Suprapubic skin (tissue), 4 donors: ENCODE measurements at places on chromosomes 1 and 21.
A peak's percentile ranks its signal among the peaks of the same experiment; 100 is the strongest.

DNA sequence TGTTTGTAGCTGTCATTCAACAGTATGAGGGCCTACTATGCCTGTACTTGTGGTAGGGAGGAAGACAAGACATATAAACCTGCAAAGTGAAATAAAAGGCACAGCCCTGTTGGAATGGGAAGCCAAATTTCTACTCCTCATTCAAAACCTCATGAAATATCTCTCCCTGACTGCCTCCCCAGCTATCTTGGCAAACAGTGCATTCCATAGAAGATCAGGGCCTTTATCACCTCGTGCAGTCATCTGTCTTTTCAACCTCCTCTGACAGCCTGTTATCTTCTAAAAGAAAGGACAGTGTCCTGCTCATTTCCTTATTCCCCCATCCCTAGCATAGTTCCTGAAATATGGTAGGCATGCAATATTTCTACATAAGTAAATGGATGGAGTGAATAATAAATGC lies 71.0 kb downstream of the SH3GLB1 start:
- no peak for DNase-seq

DNA sequence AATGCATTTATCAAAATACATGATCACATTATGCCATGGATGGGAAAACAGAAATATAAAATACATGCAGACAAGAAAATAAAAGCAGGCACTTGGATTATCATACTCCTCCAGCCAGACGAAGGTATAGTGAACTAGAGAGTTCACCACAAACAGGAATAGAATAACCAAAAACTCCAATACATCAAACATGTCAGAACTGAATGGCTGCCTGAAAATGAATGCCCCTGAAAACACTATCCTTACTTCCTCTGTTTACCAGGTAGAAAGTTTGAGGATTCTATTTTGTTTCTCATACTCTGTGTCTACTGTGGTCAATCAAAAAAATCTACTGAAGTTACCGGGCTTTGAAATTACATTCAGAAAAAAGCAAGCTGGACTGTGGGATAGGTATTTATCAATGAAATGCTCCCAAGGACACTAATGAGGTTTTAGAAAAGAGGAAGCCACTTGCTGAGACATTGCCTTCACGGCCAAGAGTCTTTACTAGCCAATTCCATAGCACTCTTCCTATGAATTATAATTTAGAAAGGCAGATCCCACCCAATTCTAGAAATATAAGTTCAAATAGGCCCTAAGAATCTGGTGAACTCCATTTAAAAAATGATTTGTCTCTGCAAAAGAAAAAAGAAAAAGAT lies 197.7 kb downstream of the SMYD3 start:
- DNase-seq: no peak

DNA sequence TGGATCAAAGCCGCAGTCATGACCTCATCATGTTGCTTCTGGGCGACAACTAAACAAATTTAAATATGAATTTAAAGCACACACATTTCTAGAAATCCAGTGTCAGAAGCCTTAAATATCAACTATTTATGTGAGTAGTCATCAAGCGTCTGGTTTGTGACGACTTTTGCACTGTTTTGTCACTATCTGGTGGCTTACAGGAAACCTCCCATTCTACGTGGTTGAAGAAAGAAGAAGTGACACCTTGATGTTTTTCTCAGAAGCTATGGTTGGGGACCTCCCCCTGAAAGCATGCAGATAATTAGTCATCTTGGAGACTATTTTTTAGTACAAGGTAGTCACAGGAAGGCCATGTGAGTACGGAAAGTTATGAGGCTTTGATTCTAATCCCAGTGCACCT lies 58.5 kb downstream of the TENT5C start:
- DNase-seq: no peak

DNA sequence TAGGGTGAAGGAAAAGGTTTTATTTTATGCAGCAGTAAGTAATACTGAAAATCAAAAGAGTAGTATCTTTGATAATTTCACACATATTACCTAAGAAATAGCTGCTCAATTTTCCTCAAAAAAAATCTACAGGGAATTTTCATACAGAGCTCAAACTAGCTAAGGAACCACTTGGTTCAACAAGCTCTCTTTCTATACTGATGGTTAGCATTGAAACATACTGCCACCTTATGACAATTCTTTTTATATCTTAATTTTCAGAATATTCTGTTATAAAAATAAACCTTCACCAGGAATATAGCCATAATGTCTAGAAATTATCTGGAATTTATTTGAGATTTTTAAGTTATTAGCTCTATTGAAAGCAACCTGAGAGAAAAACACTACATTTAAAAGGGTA lies 142.1 kb downstream of the DPYD start:
- no peak for DNase-seq

DNA sequence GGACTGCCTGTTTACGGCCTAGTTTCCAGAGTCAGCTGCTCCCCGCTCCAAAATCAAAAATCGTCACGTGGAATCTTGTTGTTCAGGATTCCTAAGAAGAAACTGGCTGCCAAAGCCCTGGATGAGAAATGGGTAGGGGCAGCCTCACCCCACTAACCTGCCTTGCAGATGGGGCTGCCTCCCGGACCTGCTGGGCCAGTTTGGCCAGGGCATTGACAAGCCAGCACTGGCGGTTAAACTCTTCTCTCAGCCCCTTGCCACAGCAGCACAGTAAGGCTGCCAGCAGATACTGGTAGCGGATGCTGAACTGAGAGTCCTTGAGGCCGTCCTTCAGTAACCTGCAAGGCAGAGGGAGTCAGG lies 31.6 kb upstream of the PPP1R15B start:
- no peak for DNase-seq

DNA sequence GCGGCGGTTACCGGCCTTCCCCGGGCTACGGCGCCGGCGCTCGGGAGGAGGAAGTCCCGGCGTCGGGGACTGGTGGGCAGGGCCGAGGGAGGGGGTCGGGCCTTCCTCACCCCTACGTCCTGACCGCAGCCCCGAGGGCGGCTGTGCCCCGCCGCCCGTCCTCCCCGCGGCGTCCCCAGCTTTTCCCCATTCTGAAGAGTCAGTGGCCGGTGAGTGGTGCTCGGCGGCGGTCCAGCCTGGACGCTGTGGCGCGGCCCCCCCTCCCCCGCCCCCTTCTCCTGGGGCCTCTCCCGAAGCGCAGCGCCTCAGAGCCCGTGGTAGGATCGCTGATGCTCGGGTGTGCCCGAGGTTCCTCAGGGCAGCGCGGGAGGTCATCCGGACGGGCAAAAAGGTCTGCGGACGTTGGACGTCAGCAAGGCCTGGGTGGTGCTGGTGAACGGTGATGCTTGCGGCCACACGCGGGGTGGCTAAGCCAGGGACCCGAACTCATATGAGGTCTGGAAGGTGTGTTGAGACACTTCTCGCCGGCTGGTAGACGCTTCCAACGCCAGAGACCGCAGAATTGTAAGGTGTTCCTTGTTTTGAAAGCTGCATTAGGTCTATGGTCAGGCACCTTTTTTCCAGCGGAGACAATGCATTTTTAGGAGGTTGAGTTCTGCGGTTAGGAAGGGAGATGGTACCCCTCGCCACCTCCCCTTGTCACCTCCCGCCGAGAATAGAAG lies 725 bp downstream of the SLC25A33 start:
- no peak for DNase-seq

DNA sequence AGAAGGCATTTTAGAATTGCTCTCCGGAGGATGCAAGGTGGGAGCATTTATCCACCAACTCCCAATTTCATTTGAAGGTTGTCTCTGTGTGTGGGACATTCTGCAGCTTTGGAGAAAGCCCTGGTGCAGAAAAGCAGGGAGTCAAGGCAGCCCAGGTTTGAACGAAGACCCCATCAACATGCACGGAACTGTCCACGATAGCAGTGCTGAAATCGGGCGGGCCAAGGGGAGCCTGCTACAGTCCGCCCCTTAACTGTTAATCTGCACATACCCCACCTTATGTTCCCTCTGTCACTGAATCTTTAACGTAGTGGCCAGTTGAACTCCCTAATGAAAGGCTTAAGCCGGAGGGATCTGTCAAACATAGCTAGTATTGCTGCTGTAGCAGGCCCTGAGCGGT lies 68.8 kb upstream of the C1orf174 start:
- no peak for DNase-seq

- DNase-seq: no peak
Observed at GRCh38 chr1:151720974-151721787, at the start of gene RIIAD1. Gene RIIAD1, plus strand, starts transcription at chr1:151721522. Its CDS starts 15 bp downstream, at chr1:151721537.

GRCh38 chr1:216210081-216210480 lies 213.2 kb downstream of the USH2A start:
- DNase-seq: no peak

- DNase-seq: no peak
Observed at GRCh38 chr1:52098139-52098871, 42.2 kb downstream of the BTF3L4 start.

DNA sequence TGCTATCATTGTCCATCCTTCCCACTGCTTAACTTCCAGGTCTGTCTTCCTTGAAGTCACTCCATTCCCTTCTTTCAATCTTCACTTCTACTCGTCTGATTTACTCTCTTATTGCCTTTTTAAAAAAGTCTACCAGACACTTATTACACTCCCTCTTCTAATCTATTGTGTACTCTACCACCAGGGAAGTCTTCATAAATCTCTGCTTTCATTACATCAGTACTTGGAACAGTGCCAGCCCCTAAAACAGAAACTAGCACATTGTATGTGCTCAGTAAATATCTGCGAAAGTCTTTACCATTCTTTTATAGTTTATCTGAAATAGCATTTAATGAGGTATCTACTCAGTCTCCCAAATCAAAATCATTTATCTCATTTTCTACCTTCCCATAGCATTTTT lies 236.4 kb downstream of the USH2A start:
- DNase-seq: no peak

- no peak for DNase-seq
Observed at GRCh38 chr1:212035835-212036605, 472 bp downstream of the DTL start.

DNA sequence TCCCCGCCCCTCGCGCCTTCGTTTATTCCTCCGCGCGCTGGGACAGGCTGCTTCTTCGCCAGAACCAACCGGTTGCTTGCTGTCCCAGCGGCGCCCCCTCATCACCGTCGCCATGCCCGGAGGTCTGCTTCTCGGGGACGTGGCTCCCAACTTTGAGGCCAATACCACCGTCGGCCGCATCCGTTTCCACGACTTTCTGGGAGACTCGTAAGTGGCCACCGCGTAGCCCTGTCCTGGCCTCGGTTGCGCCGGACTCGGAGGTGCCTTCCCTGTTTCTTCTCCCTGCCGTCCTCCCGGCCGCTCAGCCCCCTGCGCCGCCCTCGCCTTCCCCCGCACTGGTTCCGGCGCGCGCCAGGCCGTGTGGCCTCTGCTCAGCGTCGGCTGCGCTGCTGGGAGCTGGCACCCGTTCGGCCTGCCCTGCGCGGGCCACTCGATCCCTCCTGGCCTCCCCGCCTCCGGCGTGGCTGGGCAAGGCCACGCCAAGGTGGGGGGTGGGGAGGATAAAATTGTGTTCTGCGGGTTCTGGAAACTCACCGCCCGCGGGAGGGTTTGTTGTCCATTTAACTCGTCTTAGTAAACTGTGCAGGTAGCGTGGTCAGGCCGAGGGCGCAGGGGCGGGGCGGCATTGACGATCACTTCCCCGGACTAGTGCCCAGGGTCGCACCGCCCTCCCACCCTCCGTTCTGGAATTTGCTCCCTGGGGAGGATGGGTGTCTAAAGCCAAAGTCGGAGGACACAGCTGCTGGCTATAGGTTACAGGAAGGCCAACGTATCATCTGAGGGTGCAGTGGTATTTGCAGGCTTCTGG lies at the start of gene PRDX6:
PRDX6 (plus strand) TSS at position 50 of the 808 bp plus-strand sequence; CDS start at position 113, 63 bp downstream.
- peak; percentile 92 for DNase-seq

GRCh38 chr1:238955934-238956333 lies 430.4 kb upstream of the CHRM3 start:
- DNase-seq: no peak

- no peak for DNase-seq
Observed at GRCh38 chr1:232462213-232462612, 167.7 kb downstream of the SIPA1L2 start.

DNA sequence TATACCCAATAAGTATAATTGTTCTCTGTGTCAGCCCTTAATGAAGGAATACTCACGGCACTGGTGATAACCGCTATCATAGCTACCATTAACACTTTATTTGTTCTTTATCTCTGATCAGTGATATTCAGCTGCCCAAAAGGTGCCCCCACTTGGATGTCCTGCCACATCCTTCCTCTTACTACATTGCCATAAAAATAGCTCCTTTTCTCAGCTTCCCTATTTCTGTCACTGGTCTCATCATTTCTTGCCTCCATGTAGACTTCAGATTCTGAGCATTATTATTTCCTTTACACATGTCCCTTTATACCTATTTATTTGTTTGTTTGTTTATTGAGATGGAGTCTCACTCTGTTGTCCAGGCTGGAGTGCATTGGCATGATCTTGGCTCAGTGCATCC lies 2.7 kb upstream of the RAB29 start:
- DNase-seq: no peak

GRCh38 chr1:62908168-62908695 lies 124.3 kb downstream of the ATG4C start:
- DNase-seq: no peak

- no peak for DNase-seq
Observed at GRCh38 chr1:226870401-226871279, at the start of gene PSEN2. Gene PSEN2, plus strand, starts transcription at chr1:226870616. Its CDS starts 11,292 bp downstream, at chr1:226881908.

GRCh38 chr1:150168960-150169601 lies 19.4 kb downstream of the PLEKHO1 start:
- DNase-seq: no peak

- no peak for DNase-seq
Observed at GRCh38 chr1:162293073-162293692, 83.5 kb downstream of the SPATA46 start.

- no peak for DNase-seq
Observed at GRCh38 chr1:151499365-151499764, 11.8 kb upstream of the CGN start.

- no peak for DNase-seq
Observed at GRCh38 chr1:36085686-36086526, 2.0 kb downstream of the TEKT2 start.

DNA sequence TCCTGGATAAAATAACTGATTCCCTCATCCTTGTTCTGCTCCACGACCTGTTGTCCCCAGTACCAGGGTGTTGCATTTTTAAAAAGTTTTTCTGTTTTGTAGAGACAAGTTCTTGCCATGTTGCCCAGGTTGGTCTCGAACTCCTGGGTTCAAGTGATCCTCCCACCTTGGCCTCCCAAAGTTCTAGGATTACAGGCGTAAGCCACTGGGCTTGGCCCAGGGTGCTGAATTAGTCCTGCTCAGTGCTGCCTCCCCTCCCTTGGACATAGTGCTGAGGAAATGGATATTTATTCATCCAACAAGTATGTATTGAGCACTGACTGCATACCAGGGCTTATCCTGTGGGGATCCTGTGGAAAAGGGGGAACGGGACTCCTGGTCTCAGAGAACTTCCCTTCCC lies 126.4 kb downstream of the PTPRU start:
- no peak for DNase-seq

DNA sequence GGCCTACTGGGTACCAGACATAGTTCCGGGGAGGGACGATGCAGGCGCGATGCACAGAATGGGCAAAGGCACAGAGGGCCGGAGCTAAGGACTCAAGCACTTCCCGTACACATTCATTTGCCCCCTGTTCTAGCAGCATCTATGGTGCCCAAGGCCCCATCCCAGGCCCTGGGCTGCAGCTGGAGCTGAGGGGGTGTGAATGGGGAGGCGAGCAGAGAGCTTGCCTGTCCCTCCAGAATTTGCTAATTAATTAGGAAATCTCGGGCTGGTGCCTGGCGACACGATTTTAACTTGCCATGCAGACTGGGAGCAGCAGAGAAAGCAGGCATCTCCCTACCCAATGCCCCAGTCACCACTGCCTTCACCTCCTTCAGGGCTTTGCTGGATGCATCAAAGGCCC lies 35.9 kb downstream of the EPHA2 start:
- no peak for DNase-seq

GRCh38 chr1:201918343-201918742 lies 28.0 kb downstream of the LMOD1 start:
- no peak for DNase-seq
